ENCODE measurements at places on chromosomes 1 and 21.

GRCh38 chr1:66315671-66316070, 218.3 kb upstream of the SGIP1 start:
- DNase-seq = no peak

GRCh38 chr1:157114183-157115121, 14.8 kb upstream of the ETV3L start:
- no peak for DNase-seq

DNA sequence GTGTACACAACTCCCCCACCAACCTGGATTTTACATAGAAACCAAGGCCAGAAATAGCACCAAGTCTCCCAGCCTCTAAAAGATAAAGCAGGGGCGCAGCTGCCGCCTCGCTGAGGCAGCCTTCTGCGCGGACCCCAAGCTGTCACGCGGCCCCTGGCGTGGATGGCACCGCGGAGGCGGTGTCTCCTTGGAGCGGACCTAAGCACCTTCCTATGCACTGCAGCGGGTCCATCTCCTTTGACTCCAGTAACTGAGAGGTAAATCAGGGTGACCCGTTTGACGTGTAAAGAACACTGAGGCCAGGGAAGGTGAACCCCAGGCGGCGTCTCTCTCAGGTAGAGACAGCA, 17.0 kb downstream of the ZNF697 start:
- no peak for DNase-seq

- no peak for DNase-seq
These were observed 19.7 kb downstream of the TNNT2 start for GRCh38 chr1:201357636-201358348.

GRCh38 chr1:32963746-32964460, 706 bp downstream of the RNF19B start:
- no peak for DNase-seq

DNA sequence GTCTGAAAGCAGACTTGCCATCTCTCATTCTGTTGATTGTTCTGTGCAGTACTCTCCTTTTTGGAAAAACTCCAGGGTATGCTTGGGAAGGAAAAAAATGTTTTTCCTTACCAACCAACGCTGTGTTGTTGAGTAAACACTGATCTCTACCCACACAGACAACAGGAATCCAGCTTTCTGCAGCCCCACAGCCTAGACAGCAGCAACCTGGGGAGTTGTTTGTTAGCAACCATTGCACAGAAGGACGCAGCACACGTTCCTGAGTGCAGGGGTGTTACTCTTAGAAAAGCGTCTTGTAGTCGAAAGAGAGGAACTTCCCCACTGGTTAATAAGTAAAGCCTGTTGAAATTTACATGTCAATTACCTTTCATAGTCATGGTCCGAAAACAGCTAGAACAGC, 56.6 kb downstream of the SMYD2 start:
- DNase-seq = no peak

DNA sequence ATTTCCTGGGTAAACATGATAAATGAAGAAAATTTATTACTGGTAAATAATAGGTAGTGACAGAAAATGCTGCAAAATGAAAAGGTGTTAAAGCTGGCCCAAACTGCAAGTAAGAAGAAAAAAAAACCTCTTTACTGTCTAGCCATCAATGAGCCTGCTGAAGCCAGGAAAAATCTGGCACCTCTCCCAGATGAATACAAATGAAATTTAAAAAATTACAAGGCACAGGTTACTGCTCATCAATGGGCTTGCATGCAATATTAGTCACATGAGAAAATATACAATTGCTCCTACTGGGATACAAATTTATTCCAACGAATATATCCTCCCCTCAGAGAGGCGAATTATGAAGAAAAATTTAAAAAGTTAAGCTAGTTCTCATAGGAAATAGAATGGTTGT, 1422.5 kb downstream of the KCNT2 start:
- DNase-seq = no peak

DNA sequence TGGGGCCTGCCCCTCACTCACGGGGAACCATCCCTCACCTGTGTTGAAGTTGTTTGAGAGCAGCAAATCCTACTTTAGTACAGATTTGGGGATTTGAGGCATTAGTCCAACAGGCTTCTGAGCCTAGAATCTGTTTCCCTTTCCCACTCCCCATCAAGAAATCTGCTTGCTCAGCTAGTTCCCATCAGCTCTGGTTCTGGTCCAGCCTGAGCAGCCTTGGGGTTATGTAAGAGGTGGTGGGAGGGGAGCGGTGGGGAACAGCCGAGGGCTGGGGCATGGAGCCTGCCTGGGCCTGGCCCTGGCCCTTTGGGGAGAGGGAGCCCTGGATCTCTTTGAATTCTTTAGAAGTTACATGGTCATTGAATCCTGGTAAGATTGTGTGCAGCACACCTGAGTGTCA, 4.1 kb downstream of the GSTM5 start:
- DNase-seq = no peak

- DNase-seq = no peak
These were observed 181.7 kb downstream of the DHRS3 start for GRCh38 chr1:12436345-12436658.

GRCh38 chr1:8202182-8202905, 115.6 kb upstream of the SLC45A1 start:
- DNase-seq = peak; percentile 57

GRCh38 chr1:224504297-224505041, 69.9 kb upstream of the WDR26 start:
- no peak for DNase-seq

GRCh38 chr21:28426545-28426944, 566.1 kb downstream of the LTN1 start:
- DNase-seq = no peak

- no peak for DNase-seq
These were observed 18.3 kb downstream of the KAZN start for GRCh38 chr1:14616632-14617396.

GRCh38 chr21:38386967-38387366, 111.3 kb downstream of the ERG start:
- no peak for DNase-seq

DNA sequence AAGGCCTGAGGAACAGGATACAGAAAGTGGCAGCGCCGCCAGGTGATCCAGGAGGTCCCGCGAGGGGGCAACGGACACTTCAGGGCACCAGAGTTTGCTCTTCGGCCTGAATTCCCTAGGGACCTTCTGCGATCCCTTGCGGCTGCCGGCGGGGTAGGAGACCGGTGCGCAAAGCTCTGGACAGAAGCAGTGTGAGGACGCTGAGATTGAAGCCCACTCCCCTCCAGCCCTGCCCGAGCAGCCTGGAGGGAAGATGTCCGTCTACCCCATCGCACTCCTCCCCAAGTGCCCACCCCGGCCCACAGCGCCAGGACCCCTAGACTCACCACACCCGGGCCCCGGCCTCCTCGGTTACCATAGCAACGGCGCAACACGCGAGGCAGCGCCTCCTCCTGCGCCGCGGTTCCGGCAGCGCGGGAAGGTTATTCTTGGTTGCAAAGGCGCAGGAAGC, at the start of gene ANKRD45:
Gene ANKRD45, minus strand, starts transcription at position 361 of the 451 bp plus-strand sequence. CDS start 10,433 bp downstream, outside the sequence.
- DNase-seq = no peak

DNA sequence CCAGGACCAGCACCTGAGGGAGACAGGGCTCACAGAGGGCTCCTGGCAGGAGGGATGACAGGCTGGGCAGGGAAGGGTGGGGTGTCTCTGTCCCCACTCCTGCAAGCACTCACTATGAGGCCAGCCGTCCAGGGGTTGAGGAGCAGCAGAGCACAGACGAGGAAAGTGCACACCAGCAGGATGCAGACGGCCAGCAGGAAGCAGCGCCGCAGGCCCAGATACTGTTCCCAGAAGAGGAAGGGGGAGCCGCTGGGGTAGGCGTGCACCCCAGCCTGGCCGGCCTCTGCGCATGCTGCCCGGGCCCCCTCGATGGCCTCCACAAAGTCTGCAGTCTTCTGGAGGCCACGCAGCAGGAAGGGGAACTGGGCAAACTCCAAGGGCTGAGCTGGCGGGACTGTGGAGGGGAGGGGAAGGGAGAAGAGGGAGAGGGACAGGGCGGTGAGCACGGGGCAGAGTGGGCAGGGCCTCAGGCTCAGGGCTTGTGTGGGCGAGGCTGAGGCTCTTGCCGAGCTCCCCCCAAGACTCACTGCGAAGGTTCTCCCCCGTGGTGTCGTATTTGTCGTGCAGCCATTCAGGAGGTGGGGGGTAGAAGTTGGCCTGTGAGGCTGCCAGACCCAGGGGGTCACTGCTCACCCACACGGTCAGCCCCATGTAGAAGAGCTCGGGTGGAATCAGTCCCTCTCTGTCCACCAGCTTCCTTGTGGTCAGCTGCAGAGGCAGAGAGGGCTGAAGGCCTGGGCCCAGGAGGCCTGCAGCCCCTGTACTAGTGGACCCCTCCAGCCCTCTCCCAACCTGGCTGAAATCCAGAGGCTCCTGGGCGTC, 16.5 kb downstream of the PTCH2 start:
- DNase-seq = no peak

GRCh38 chr1:37561133-37562132, 4.7 kb downstream of the DNALI1 start:
- DNase-seq = no peak

DNA sequence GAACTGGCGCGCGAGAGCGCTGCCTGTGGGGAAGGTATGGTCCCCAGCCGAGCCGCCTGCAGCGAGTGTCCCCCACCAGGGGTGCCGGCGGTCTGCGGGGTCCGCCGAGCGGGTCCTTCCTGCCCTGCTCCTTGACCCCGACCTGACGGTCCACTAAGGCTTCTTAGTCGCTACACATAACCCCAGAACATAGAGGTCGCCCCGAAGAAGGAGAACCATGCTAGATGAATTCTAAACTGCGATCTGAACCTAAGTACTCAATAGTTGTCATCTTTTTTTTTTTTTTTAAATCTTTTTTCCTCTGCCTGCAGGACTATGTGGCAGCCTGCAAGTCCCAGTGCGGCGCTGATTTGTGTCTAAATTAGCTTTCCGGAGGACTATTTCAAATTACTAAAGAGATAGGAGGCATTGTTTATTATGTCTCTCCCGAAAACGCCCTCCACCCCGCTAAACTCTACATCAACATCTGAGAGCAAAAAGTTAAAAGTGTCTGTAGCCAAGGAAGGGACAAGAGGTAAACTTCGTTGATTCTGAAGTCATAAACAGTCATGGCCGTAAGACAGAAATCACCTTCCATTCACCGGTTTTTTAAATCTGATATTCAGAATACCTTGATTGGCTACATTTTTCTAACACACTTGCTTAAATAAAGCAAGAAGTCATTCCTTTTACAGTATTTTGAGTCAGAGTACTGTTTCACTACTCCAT, 476 bp downstream of the AXDND1 start:
- DNase-seq = no peak

GRCh38 chr1:38500352-38500751, 359.2 kb downstream of the RRAGC start:
- DNase-seq = no peak

DNA sequence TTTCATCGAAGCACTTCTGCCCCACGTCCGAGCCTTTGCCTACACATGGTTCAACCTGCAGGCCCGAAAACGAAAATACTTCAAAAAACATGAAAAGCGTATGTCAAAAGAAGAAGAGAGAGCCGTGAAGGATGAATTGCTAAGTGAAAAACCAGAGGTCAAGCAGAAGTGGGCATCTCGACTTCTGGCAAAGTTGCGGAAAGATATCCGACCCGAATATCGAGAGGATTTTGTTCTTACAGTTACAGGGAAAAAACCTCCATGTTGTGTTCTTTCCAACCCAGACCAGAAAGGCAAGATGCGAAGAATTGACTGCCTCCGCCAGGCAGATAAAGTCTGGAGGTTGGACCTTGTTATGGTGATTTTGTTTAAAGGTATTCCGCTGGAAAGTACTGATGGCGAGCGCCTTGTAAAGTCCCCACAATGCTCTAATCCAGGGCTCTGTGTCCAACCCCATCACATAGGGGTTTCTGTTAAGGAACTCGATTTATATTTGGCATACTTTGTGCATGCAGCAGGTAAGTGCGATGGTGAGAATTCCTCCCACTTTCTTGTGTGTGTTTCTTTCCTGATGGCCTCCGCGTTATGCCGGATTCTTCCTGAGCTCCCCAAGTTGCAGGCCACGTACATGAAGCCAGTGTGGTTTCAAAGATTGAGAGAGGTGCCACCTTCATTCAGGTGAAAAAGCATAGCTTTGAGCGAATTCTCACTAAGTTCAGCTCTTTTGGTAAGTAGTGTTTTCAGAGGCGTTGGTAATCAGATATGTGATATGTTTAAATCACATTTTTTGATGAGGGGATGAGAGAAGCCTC, 6.0 kb downstream of the NFIA start:
- DNase-seq = no peak

GRCh38 chr1:168829876-168830275, 100.9 kb upstream of the DPT start:
- DNase-seq = no peak

- no peak for DNase-seq
These were observed 437.0 kb downstream of the MATN1 start for GRCh38 chr1:30286241-30286987.

DNA sequence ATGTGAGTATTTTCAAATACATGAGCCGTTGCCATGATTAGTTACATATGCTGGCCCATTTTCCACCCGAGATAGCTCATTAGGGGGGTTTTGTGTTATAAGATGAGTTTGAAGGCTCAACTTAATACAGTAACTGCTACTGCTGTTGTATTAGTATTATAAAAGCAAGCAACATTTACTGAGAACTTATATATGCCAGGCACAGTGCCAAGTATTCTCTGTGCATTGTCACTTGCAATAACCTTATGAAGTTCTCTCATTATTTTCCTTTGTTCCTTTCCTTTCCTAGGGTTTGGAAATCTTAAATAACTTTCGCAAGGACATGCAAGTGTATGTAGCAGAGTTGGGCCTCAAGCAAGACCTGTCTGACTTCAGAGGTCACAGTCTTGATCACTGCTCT, 107.9 kb downstream of the RYR2 start:
- DNase-seq = no peak

DNA sequence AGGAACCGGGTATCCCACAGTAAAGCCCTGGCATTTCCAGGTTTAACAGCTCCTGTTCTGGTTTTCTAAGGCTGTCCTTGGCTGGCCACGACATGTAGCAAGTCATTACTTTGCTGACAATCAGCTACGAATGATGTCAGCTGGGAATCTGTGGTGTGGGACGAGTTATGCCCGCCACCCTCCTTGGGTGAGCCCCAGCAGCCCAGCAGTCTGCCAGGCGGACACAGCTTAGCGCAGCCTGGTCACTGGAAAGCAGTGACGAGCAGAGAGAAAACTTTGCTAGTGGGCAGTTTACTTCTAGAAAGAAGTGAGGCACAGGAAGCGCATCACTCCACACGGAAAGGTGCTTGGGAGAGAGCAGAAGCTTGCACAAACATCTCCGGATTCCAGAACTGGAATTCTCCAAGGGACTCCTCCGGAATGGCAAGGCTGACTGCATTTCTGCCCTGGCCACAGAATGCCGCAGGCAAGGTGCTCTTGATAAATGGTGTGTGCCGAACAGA, 15.5 kb upstream of the ZNF436 start:
- DNase-seq = no peak
